ENCODE measurements at places on chromosomes 3 and 15. TPM values are rescaled to one million over a fixed set of nuclear protein-coding genes. Genes with fewer than 3 reads are reported as not detected.
A peak's percentile ranks its signal among the peaks of the same experiment; 100 is the strongest.

DNA sequence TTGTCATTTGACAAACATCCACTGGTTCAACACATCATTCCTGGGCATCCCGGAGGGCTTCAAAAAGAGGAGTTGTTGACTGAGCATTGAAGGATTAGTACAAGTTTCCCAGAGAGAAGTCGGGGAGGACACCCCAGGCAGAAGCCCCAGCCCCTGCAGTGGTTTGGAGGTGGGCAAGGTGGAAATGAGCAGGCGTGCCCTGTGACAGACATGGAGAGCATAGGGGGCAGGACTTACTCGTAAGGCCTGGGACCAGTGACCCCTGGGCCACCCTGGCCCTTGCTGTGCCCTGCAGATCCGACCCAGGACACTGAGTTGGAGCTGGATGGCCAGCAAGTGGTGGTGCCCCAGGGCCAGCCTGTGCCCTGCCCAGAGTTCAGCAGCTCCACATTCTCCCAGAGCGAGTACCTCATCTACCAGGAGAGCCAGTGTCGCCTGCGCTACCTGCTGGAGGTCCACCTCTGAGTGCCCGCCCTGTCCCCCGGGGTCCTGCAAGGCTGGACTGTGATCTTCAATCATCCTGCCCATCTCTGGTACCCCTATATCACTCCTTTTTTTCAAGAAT lies 5.9 kb downstream of the PARP3 start:
- no peak for DNase-seq

DNA sequence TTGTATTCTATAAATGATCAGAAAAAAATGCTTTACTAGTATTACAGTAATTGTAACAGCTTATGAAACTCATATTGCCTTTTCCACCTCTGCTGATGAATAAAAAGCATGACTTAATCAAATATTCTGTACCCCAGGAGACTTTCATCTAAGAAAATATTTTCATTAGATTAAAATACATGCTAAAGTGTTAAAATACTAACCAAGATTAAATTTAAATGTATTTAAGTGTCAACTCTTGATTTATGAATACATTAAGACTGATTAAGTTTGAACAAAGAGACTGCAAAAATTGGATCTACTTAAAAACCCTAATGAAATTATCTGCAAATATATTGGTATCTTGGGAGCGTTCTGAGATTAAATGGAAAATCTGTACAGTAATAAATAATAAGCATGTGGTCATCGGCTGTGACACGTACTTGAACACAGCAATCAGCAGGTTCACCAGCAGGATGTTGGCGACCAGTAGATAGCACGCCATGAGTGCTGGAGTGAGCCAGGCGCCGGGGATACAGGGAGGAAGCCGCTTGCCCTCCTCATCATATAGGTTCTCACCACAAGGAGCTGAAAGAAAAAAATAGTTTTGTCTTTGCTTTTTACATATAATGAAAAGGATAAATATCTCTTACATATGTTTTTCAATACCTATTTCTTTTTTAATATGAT lies 36.6 kb upstream of the MTMR10 start:
- peak; percentile 85 for DNase-seq

DNA sequence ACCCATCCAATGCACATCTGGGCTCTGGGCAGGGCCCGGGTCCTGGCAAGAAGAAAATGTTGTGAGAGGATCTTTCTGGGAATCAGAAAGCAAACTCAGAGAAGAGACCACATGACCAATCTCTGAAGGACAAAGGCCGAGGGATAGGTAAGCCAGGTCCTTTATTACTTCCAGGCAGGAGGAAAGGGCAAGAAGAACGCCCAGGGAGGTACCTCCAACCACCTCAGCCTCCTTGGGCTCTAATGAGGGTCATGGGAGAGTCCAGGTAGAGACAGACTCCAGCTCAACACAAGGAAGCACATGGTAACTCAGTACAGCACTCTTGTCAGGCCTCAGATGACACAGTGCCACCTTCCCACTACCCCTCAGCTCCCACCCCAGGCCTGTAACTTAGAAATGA lies 26.0 kb downstream of the ZNF445 start:
- DNase-seq: no peak

DNA sequence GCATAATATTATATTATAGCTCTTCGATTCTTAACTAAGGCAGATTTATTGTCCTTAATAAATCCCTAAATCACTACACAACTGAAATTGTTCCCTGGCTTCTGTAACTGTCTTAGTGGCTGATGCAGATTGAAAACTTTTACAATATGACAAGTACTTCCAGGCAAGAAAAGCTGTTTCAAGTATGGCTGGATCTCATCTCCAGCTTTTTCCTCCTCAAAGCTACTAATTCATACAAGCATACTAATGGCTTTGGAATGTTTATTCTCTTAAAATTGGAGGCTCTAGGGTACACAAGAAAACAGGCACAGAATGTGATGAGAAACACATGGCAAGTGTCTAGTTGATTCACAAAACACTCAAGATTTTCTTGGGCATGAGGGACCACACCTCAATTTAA lies 351.5 kb upstream of the ICE2 start:
- DNase-seq: no peak

DPPA4 gene
- polyA plus RNA-seq: 0.06 TPM

- DNase-seq: peak; percentile 58
Measured at GRCh38 chr3:141646760-141647561, 91.1 kb upstream of the RNF7 start.

GRCh38 chr3:129211772-129212171 lies 28.1 kb upstream of the CNBP start:
- DNase-seq: peak; percentile 75

TERC gene
- 2.6 TPM for polyA plus RNA-seq
